ENCODE measurements at places on chromosomes 7 and 10. TPM values are rescaled to one million over a fixed set of nuclear protein-coding genes. Genes with fewer than 3 reads are reported as not detected.

DNA sequence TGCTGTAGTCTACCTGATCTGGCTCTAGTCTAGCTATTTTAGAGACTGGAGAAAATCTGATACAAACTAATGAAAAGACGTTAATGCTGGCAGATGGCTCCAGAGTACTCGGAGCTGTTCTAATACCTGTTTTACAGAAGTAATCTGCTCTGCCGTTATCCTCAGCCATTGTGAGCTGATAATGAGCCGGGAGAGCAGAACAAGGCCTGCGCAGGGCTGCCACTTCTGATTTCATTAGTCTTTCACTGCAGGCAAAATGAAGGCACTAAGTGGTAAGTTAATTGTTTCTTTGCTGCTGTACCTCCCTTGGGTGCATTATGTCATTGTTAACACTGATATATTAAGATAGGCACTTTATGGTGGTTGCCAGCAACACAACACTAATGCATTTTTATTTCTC lies 456.4 kb upstream of the PFKP start:
- no peak for DNase-seq

Gene TSPAN13
- total RNA-seq: 9.8 TPM

Gene SND1
- 87.5 TPM for total RNA-seq

- no peak for DNase-seq
Observed at GRCh38 chr10:84549368-84550165, 221.2 kb downstream of the CCSER2 start.

- no peak for DNase-seq
Observed at GRCh38 chr10:30639946-30640786, 10.6 kb upstream of the LYZL2 start.

Data from right cardiac atrium (tissue), 5 donors.